Kidney (tissue), 22 donors: ENCODE measurements at places on chromosomes 5 and 9. TPM values are rescaled to one million over a fixed set of nuclear protein-coding genes. Genes with fewer than 3 reads are reported as not detected.

DNA sequence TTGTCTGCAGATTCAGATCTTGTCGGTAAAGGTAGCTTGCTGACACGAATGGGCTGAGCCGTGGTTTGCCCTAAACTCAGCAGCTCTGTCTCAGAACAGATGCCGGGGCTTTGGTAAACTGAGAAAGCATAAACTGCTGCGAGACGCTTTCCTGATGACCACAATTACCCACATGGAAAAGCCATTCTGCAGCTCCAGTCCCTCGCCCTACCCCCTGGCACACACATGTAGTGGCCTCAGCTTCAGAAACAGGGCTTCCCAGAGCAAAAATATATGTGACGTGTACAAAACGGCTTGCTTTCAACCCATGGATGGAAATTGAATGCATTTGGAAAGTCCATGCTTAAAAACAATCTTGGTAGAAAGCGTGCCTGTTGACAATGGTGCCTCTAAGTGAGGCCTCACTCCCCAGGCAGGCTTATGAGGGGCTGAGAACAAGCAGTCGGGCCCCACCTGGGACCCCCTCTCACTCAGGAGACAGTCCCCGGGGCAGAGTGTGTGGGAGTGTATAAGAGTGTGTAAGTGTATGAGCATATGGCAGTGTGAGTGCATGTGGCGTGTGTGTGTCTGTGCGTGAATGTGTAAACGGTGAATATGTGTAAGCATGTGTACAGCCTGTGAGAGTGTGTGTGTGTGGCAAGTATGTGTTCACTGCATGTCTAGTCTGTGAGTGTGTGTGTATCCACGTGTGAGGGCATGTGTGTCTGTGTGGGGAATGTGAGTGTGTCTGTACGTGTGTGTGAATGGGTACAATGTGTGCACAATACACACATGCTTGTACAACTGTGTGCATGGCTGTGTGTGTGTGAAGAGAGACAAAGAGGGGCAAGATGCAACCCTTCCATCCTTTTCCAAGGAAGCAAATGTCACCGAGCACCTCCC is 88.2 kb upstream of the SMIM23 start:
- DNase-seq: no peak
- no peaks in the 10 kb centered on the region for H3K36me3 ChIP-seq
- H3K27ac ChIP-seq: no peak overlapping the region
- no peak overlapping the region for H3K4me3 ChIP-seq
- no peaks in the 10 kb centered on the region for H3K4me1 ChIP-seq

- H3K36me3 ChIP-seq: no peaks in the 10 kb centered on the region
- no peaks in the 10 kb centered on the region for H3K27me3 ChIP-seq
- no peak for DNase-seq
- H3K4me3 ChIP-seq: no peak overlapping the region
Measured at GRCh38 chr5:117255211-117256027, 680.8 kb upstream of the SEMA6A start.

GRCh38 chr5:104611135-104611767 is 1048.7 kb upstream of the NUDT12 start:
- H3K4me3 ChIP-seq: no peak overlapping the region
- no peak overlapping the region for H3K27ac ChIP-seq
- no peaks in the 10 kb centered on the region for H3K36me3 ChIP-seq
- no peaks in the 10 kb centered on the region for H3K4me1 ChIP-seq

- H3K27me3 ChIP-seq: no peaks in the 10 kb centered on the region
- no peaks in the 10 kb centered on the region for H3K36me3 ChIP-seq
Measured at GRCh38 chr5:86716121-86716520, 98.4 kb downstream of the COX7C start.

GRCh38 chr5:149426931-149427330 is 47.8 kb upstream of the IL17B start:
- no peaks in the 10 kb centered on the region for H3K27me3 ChIP-seq
- H3K4me1 ChIP-seq: peaks cover 4% of the 10 kb centered on the region
- H3K27ac ChIP-seq: no peak overlapping the region
- no peak overlapping the region for H3K4me3 ChIP-seq
- no peaks in the 10 kb centered on the region for H3K36me3 ChIP-seq

GRCh38 chr9:135857843-135858242 is 49.5 kb downstream of the CAMSAP1 start:
- DNase-seq: no peak
- H3K4me3 ChIP-seq: no peak overlapping the region
- H3K27me3 ChIP-seq: no peaks in the 10 kb centered on the region
- no peaks in the 10 kb centered on the region for H3K4me1 ChIP-seq
- H3K36me3 ChIP-seq: no peaks in the 10 kb centered on the region

DNA sequence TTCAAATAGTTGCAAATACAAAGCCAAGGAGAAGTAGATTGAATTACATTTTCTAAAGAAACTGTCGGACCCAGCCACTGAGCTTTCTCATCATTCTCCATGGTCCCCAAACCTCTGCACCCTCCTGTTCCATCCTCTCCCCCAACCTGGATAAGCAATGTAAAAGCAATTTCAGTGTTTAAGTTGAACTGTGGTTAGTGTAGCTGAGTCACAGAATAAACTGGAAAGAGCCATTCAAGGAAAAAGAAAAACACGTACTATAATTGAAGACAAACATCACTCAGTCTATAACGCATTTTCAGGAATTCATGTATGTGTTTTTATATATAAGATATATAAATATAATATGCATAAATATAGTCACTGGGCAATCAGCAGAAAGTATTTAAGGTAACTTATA is 54.1 kb upstream of the TMEM161B start:
- H3K4me1 ChIP-seq: no peaks in the 10 kb centered on the region
- no peaks in the 10 kb centered on the region for H3K36me3 ChIP-seq
- DNase-seq: no peak
- H3K4me3 ChIP-seq: no peak overlapping the region
- no peaks in the 10 kb centered on the region for H3K27me3 ChIP-seq

DNA sequence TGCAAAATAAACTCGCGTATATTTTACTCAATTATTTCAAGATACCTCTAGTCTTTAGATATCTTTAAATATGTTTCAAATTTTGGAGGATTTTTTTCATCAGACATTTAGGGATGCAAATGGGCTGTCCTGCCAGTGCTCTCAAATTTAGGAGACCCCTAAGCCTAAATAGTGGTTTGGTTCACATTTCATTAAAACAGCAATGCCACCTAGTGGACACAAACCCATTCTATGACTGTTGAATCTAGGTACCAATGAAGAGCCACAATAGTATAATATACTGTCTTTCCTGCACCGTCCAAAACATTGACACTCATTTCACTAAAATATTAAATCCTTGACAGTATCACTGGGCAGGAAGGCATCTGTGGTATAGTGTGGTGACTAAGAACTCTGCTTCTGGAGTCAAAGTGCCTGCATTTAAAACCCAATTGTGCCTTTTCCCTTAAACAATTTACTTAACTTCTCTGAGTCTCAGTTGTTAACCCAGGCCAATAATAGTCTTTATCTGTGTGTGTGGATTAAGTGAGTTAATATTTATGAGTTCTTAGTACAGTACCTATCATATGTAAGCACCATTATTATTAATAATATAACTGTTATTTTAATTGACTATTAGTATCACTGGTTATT is 148.0 kb downstream of the RORB start:
- DNase-seq: no peak
- no peaks in the 10 kb centered on the region for H3K27me3 ChIP-seq
- no peaks in the 10 kb centered on the region for H3K4me1 ChIP-seq
- H3K36me3 ChIP-seq: no peaks in the 10 kb centered on the region
- no peak overlapping the region for H3K27ac ChIP-seq

DNA sequence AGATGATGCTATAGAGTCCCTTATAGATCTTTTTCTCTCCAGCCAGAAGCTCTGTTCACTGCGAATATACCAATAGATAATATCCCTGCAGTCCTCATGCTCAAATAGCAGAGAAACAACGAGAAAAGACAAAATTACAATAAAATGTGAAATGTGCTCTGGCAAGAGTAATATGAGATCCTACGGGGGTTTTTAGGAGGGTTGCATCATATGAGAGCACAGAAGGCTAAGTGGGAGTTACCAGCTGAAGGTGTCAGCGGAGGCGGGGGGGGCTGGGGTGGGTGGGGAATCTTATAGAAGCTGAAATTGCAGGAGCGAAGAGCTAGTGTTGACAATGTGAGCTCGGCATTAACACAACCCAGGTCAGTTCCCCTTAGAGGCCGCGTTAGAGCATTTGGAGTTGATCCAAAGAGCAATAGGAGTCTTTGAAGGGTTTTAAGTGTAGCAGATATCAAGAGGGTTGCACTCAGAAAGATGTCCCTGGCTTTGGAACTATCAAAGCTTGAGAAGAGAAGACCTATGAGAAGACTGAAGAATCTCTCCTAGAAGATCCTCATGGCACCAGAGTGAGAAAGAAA is 109.7 kb downstream of the BASP1 start:
- H3K36me3 ChIP-seq: no peaks in the 10 kb centered on the region
- H3K27ac ChIP-seq: no peak overlapping the region
- no peak for DNase-seq
- no peak overlapping the region for H3K4me3 ChIP-seq

GRCh38 chr9:98880311-98881015 is 63.2 kb upstream of the COL15A1 start:
- no peaks in the 10 kb centered on the region for H3K36me3 ChIP-seq
- H3K27ac ChIP-seq: no peak overlapping the region
- H3K27me3 ChIP-seq: no peaks in the 10 kb centered on the region
- no peaks in the 10 kb centered on the region for H3K4me1 ChIP-seq

DNA sequence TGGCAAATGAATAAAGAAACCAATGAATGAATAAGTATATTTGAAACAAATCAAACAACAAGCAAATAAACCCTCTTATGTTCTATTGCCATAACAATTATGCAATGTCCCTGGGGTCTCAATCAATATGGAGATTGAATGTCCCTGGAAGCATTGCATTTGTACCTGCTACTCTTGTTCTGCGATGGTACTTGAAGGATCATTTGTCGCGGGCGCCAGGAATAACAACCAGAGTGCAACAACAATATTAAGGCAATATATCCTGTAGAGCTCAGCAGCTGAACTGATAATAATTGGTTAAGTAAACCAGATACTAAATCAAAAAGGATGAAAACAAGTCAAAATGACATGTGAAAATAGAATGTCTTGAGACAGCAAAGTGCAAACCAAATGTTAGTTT is 1001.9 kb upstream of the NUDT12 start:
- H3K27ac ChIP-seq: no peak overlapping the region
- no peaks in the 10 kb centered on the region for H3K36me3 ChIP-seq
- no peak overlapping the region for H3K4me3 ChIP-seq
- no peak for DNase-seq
- no peaks in the 10 kb centered on the region for H3K27me3 ChIP-seq

DNA sequence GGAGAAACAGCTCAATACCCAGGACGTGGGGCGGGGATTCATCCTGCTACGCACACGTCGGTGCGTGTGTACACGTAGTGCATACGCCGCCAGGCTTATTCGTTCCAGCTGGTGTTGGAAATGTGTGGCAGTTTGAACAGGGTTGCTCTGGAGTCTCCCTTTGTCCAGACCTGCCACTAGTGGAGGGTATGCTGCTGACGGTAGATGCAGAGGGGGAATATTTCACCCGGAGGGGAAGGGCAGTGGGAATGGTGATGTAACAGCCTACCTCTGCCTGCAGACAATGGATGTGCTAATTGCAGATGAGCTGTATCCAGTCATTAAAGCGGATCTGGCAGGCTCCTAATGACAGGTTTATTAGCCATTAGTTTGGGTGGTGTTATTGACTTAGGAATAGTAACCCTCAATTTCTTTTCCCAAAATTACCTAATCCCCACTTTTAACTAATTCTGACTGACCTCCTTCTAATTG is 142.7 kb downstream of the PAX5 start:
- H3K27ac ChIP-seq: no peak overlapping the region
- no peak overlapping the region for H3K4me3 ChIP-seq
- no peaks in the 10 kb centered on the region for H3K27me3 ChIP-seq
- no peaks in the 10 kb centered on the region for H3K4me1 ChIP-seq

GRCh38 chr9:120212853-120213200 is 367.1 kb downstream of the CDK5RAP2 start:
- peak; percentile 19 for DNase-seq
- no peaks in the 10 kb centered on the region for H3K4me1 ChIP-seq
- H3K4me3 ChIP-seq: no peak overlapping the region
- no peaks in the 10 kb centered on the region for H3K36me3 ChIP-seq
- H3K27me3 ChIP-seq: no peaks in the 10 kb centered on the region
- H3K27ac ChIP-seq: no peak overlapping the region

- no peaks in the 10 kb centered on the region for H3K27me3 ChIP-seq
- H3K36me3 ChIP-seq: no peaks in the 10 kb centered on the region
- no peak overlapping the region for H3K27ac ChIP-seq
Measured at GRCh38 chr9:126874546-126875314, 14.3 kb downstream of the ZBTB34 start.

DNA sequence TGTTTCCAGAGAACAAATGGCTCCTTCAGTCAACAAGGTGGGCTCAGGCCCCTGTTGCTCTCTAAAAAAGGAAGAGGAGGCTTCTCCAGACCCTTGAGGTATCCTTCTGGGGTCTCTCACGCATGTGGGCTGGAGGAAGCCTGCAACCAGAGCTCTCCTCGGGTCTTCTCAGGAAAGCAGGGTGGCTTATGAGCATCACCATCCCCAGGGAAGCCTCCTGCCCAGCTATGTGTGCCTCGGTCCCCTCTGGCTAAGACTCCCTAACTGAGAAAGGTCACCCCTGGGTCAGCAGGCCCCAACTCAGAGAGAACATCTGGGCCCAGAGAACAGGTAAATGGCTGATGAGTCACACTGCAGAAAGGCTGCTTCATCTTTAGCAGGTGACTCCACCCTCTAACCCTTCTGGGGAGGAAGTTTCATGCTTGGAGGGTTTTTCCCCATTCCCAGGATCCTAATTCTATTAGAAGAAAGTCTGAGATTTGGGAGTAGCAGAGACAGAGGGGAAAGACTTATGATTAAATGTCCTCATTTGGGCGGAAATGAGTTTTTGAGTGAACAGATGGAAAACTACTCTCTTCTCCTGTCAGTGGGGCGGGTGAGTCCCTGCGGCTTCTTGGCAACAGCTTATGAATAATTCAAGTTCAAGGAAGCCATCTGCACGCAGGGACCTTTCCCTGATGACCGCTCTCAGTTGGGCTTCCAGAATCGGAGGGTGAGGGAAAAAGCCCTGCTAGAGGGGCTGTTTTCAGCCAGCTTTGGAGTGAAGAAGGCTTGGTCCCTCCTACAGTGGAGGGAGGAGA is 41.9 kb downstream of the TGFBI start:
- H3K4me1 ChIP-seq: no peaks in the 10 kb centered on the region
- no peaks in the 10 kb centered on the region for H3K27me3 ChIP-seq
- no peak overlapping the region for H3K4me3 ChIP-seq
- DNase-seq: no peak
- H3K36me3 ChIP-seq: no peaks in the 10 kb centered on the region

Gene FOXD1
- polyA plus RNA-seq: 2.5 TPM

Gene GPRIN1
- 0.45 TPM for polyA plus RNA-seq

Gene ZFP62
- 16.2 TPM for polyA plus RNA-seq

Gene HSD17B3
- 2.0 TPM for polyA plus RNA-seq

Gene AK1
- 185 TPM for polyA plus RNA-seq
